ENCODE measurements at places on chromosomes 13 and 19.

GRCh38 chr13:62171697-62172096 lies 756.0 kb upstream of the PCDH20 start:
- no peak for DNase-seq

- DNase-seq: peak; percentile 85
Observed at GRCh38 chr19:344625-345319, at the start of gene MIER2. Gene MIER2, minus strand, starts transcription at chr19:344796. Its CDS starts 14 bp downstream, at chr19:344782.

DNA sequence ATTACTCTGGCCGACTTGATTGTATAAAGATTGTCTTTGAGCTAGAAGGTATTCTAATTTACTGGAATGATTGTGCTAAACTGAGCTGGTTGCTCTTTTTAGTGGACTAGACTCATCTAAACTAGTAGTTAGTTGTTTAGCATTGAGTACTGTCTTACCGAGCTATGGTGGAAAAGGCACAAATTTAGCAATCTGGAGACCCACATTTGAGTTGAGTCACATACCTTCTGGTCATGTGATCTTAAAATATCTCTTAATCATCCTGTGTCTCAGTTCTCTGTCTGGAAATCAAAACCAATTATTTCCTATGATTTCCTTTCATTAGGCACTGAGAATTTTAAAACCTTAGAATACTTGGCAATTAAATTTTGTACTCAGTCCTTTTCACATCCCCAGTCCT lies 349.5 kb downstream of the IRS2 start:
- DNase-seq: no peak

- DNase-seq: no peak
Observed at GRCh38 chr13:59447031-59447430, 716.7 kb downstream of the DIAPH3 start.

All from stimulated activated CD8-positive, alpha-beta memory T cell treated with anti-CD3 and anti-CD28 coated beads, Interleukin-4, amount 100 ng/mL, for 1 hour (primary cell).